ENCODE measurements at places on chromosomes 5 and 9.

- no peak for DNase-seq
Measured at GRCh38 chr9:6214903-6215302, 704 bp upstream of the IL33 start.

DNA sequence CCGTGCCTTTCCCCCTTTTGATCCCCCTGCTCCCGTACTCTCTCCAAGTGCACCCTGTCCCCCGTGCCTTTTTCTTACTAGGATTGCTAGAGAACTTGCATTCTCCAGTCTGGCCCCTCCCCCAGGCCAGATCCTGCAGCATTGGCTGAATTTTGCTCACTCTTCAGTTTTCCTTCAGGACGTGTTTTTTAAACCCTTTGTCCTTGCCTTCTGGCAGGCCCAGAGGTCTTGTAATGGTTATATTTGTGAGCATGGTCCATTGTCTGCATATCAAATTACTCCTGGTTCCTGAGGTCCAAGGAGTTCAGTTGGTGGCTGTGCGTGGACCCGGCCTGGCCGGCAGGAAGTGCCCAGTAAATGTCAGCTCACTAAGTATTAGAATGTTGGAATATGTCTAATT, 606 bp downstream of the TBC1D13 start:
- no peak for DNase-seq

DNA sequence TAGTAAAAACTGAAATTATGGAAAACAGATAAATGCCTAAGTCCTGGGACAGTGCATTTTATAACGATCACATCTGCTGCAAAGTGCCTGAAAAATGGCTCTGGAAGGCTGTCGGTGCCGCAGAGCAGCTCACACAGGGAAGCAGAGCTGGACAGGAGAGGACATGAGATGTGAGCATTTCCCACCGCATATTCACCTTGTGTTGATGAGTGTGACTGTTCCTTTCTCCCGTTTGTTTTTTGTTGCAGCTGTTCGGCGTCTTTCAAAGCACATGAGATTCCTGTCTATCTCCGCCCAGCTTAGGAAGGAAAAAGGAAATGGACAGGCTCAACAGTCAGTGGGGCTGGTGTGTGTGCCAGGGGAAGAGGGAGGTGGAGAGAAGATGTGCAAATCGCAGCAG, 164.9 kb upstream of the SEMA6A start:
- no peak for DNase-seq

GRCh38 chr9:77386187-77386586, 208.9 kb downstream of the VPS13A start:
- no peak for DNase-seq

- DNase-seq = no peak
Measured at GRCh38 chr9:974996-975739, 1.3 kb upstream of the DMRT3 start.

DNA sequence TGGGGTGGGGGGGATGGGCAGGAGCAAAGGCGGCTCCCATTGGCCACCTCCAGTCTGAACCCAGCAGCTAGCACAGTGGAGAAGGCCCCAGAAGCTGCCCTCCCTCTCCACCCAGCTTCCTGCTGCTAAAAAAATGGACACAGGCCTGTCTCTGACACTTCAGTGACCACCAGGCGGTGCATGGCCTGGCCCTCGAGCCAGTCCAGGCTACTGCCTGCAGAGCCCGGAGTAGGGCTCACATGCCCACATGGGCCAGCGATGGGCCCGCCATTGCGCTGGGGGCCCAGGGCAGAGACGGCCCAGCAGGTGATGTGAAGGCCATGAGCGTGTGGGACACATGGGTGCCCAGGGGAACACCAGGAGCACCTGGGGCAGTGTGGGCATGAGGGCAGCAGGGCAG, 52.1 kb upstream of the NOTCH1 start:
- DNase-seq = no peak

DNA sequence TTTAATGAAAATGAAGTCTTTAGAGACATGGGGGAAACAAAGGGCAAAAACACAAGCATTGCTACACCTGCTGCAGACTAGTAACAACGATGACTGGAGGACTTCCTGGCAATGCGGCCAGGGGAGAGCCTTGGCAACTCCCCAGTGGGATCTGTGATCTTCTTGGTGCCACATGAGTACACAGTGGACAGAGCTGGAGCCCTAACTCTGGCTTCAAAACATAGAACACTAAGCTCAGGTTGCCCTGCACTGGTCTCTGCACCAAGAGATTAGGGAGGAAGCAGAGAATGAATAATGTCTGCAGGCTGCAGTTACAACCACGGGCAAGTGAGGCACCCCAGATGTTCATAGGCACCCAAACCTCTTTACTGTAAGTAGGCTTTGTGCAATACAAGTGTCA, 91.1 kb downstream of the MRPS27 start:
- no peak for DNase-seq

- DNase-seq = no peak
Measured at GRCh38 chr5:18752317-18752716, 1118.1 kb downstream of the TAF11L14 start.

GRCh38 chr9:18349530-18349929, 124.4 kb upstream of the ADAMTSL1 start:
- DNase-seq = no peak

GRCh38 chr5:59139695-59140094, 556.8 kb downstream of the RAB3C start:
- DNase-seq = no peak

DNA sequence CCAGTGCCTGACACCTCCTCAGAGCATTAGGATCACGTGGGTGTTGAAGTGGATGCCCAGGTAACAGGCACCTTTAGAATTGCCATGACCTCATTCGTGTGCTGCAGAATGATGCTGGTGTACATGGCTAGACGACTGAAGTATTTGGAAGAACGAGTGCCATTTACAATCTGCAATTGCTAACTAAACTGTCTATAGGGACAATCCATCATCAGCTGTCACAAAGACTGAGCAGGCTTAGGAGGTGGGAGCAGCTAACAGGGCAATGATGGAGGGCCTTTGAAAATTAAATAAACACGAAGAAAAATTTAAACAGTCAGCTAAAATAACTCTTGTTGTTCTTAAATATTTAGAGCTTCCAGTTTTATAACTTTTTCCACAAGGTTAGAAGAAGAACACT, 375.8 kb downstream of the GADD45G start:
- no peak for DNase-seq

DNA sequence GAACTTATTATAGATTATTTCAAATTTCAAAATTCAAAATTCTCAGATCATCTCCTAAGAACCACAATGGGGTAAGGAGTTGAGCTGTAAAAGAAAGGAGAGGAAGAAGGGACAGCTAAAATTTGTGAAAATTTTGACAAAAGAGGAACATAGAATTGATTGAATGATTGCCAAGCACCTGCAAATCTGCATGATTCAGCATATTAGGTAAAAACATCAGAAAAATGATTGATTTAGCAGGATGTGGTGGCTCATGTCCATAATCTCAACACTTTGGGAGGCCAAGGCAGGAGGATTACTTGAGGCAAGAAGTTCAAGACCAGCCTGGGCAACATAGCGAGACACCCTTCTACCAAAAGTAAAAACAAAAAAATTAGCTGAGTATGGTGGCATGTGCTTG, 14.3 kb downstream of the TMEM161B start:
- no peak for DNase-seq

DNA sequence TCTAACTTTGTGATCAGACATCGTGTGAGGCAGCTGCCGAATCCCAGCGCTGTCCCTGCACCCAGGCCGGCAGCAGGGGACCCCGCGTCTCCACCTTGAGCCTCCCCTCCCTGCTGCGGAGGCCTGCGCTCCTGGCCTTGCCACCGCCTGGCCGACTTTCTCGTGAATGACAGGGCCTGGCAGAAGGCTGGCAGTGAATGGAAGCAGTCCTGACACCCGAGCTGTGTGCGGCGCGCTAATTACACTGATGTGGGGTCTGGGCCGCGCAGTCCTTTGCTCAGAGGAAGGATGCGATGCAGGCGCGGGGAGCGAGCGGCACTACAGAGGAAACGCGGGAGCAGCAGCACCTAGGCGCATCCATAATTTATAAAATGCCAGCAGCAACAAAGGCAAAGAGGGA, 40.3 kb downstream of the POU4F3 start:
- DNase-seq = no peak

DNA sequence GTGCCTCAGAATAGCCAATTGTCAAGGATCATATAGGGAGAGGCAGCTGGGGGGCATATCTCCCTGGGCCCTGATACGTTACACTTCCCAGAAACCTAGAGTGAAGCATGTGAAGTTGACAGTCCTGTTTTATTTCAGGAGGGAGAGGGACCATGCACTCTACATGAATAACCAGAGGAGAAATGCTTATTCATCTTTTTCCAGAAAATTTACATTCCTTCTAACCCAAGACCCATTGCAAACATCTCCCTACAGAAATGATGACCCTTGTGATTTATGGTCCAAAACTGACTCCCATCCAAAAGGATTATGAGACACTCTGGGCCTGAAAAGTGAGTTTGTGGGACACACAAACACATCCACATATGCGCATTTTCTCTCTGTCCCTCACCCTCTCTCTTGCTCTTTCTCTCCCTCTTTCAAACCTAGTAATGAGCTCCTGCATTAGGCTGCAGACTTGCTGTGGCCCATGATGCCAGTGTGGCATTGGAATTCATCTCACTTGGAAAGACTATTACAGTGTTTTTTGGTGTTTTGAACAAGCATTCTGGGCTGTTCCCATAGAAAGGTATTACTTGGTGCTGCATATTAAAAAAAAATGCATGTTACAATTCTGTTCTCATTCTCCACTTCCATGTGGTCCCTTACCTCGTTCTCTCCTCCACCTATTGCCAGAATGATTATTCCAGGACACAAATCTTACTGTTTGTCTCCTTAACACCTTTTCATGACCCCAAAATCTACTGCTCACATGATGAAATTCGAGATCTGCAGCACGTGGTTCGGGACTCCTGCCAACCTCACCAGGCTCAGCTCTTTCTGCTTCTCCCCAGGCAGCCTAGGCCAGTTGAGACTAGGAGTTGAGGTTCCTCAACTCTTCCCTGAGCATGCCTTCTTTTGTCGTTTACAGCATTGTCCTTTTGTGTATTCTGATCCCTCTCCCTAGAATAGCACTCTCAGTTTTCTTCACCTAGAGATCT, 451.3 kb upstream of the KLF4 start:
- DNase-seq = no peak

GRCh38 chr9:135728436-135729110, 26.6 kb downstream of the KCNT1 start:
- DNase-seq = no peak

DNA sequence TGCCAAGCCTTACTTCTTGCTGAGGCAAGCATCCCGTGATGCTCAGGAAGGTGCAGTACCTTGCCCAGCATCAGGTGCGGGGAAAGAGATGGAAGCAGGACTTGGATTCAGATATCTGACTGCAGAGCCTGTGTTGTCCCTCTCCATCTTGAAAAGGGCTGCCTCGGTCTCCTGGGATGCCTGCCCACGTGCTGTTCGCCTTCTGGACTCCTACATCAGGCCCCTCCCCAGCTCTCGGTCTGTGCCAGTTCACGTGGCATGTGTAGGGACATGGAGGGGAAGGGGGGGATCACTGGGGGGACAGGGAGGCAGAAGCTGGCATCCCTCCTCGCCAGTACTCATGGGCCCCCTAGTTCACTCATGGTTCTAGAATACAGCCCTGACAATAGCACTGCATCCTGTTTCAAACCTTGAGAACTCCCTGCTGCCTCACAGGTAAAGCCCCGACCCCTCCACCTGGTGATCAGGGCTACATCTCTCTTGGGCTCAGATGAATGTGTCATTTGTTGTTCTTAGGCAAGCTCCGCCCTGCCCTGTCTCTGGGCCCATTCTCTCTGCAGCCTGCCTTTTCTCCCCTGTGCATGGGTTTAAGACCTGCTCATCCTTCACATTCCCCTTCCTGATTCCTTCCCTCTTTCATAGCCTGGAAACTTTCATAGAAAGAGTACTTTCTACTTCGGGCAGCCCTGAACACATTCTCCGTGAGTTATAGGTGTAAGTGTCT, 38.9 kb upstream of the SLC25A51 start:
- no peak for DNase-seq

DNA sequence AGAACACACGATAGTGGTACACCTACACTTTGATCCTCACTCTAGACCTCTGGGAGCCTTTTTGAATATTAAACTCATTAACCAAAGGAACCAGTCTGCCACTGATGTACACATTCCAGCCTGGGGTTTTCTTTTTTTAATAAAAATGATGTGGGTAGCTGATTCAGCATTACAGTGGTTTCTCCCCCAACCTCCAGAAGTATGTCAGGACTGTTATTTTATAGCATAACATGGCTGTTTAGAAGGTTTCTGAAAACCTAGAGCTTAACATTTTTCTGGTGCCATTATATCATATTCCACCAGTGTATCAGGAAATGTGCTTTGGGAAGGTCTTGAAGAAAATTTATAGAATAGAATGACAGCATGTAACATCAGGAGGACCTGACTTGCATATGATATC, 540.9 kb upstream of the WWC1 start:
- no peak for DNase-seq

DNA sequence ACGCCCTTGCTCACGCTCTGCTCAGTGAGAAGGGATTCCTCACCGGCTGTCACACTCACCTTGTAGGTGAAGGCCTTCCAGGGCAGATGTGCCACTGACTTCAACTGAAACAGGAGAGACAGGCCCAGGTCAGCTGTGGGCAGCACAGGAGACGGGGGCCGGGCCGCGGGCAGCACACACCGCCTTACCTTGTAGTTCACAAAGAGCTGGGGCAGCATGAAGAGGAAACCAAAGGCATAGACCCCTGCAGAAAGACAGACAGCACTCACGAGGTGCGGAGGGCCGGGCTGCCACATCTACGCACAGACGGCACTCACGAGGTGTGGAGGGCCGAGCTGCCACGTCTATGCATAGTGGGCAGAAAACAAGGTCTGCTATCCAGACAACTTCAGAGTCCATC, 23.3 kb downstream of the CLPTM1L start:
- no peak for DNase-seq

DNA sequence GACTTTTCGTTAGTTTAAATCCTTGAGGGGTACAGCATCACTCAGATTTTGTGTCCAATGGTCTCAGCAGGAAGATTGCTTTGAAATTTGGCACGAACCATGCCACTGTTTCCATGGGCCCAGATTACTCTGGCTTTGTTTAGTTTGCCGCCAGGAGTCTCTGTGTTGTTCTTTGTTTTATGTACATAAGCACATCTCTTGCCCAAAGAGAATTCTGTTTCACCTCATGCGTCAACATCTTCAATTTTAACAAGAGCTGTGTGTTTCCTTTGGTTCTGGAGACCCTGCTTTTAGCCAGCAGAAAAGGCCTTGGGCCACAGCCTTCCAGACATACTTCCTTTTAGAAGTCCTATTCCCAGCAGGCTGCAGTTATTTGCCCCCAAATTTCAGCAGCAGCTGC, 62.4 kb downstream of the TNPO1 start:
- DNase-seq = no peak

GRCh38 chr9:131349881-131350563, 43.9 kb upstream of the PRRC2B start:
- peak; percentile 76 for DNase-seq

- DNase-seq = no peak
Measured at GRCh38 chr9:109319626-109320241, 1.1 kb downstream of the EPB41L4B start.

- DNase-seq = no peak
Measured at GRCh38 chr9:133389025-133389557, 12.9 kb downstream of the STKLD1 start.

DNA sequence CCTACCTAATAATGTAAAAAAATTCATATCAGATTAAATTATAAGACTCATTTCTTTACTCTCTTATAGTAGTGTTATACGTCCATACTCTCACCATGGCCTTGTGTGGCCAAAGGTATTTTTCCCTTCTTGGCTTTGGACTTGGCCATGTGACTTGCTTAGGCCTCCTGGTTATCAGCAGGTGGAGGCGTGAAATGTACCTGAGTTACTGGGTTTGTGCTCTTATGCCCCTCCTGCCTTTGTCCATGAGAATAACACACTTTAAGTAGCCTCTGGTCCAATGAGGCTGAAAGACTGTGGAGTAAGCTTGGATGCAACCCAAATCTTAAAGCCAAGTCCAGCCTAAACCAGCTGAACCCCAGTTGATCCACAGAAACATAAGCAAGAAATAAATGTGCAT, 68.7 kb downstream of the RETREG1 start:
- DNase-seq = no peak

All from activated T-helper 1 cell treated with Interleukin-2 at 50 U/mL for 16 hours (primary cell).